Fibroblast of pulmonary artery (primary cell): ENCODE measurements at places on chromosomes 5 and 9.

- no peak for DNase-seq
Measured at GRCh38 chr5:32450952-32451351, 6.4 kb upstream of the ZFR start.

DNA sequence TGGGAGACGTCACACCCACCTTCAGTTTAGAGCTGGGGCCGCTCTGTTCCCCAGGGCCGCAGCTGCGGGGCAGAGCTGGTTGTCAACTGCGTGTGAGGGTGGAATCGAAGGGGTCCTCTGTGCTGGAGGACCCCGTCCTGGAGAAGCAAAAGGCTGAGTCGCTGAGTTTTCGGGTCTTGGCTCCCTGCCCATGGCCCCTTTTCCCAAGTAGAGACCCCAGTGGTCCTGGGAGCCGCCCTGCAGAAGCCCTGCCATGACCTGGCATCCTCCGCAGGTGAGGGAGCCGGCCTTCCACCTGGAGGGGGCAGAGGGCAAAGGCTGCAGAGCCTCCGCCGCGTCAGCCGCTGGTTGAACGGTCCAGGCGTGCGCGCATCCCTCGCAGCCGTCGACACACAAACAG, 90.4 kb upstream of the COL5A1 start:
- DNase-seq: no peak

DNA sequence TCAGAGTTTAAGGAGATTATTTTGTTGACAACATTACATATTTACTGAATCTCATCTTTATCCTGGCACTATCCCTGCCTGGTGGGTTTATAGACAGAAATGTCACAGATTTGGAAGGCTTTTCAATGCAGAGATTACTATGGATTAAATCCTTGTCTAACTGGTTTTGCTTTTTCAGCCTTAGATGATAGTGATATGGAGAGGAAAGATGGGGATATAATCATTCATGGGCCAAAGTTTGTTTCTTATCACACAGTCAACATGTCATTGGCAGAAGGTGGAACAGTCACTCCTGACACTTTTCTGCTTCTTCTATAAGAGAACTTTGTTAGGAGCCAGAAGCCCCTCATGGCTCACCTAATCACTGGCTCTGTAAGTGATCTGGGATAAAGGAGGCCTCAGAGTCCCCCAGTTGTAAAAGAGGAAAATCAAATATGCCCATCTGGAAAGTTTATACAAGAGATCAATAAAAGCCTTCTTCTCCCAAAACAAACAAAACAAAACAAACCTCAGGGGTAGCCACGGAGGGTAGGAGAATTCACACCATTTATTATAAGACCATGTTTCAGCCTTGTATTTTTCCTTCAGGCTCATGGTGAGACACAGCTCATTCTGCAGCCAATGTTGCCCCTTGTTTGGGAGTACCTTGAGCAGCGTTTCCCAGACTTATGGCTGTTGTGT, 101.2 kb downstream of the PCSK1 start:
- DNase-seq: no peak

- DNase-seq: peak; percentile 48
Measured at GRCh38 chr9:38388283-38389223, 3.9 kb upstream of the ALDH1B1 start.

DNA sequence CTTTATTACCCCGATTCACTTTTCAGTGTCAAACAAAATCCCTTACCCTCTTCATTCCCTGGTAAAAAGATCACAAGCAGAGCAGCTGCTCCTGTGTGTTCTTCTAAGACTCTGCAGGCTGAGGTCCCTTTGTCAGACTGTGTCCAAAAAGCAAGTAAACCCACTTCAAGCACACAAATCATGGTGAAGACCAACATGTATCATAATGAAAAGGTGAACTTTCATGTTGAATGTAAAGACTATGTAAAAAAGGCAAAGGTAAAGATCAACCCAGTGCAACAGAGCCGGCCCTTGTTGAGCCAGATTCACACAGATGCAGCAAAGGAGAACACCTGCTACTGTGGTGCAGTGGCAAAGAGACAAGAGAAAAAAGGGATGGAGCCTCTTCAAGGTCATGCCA, 34.5 kb downstream of the CREBRF start:
- no peak for DNase-seq

DNA sequence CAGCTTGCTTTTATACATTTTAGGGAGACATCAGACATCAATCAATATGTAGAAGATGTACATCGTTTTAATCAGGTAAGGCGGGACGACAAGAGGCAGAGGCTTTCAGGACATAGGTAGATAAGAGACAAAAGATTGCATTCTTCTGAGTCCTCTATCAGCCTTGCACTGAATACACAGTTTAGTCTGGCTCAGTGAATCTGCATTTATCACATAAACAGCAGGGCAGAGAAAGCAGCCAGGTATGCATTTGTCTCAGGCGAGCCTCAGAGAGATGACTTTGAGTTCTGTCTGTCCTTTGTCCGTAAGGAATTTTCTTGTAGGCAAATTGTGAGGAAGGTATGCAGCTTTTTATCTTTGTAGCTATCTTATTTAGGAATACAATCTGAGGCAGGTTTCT, 202.8 kb upstream of the TAS2R1 start:
- no peak for DNase-seq

DNA sequence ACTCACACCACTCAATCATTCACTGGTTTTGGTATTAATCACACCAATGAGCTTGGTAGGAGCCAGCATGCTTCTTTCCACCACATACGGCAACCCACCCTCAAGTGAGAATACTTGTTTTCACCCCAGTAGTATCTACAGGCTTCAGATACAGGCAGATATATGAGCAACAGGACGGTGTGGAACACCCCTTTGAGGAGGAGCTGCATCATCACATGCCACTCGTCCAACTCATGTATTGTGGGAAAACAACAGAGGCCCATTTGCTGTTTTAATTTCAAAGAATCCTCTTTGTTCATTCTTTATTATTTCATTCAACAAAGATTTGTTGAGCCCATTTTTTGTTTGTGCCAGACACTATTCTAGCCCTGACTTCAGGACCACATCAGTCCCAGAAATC, 46.0 kb downstream of the RORB start:
- DNase-seq: no peak

GRCh38 chr5:142686210-142686734, 382 bp upstream of the FGF1 start:
- DNase-seq: no peak

- DNase-seq: no peak
Measured at GRCh38 chr5:101687349-101687985, 608.6 kb downstream of the SLCO4C1 start.

- DNase-seq: no peak
Measured at GRCh38 chr9:109918339-109919163, 138.6 kb downstream of the PALM2AKAP2 start.

GRCh38 chr5:17148481-17148880, 69.0 kb upstream of the BASP1 start:
- no peak for DNase-seq

DNA sequence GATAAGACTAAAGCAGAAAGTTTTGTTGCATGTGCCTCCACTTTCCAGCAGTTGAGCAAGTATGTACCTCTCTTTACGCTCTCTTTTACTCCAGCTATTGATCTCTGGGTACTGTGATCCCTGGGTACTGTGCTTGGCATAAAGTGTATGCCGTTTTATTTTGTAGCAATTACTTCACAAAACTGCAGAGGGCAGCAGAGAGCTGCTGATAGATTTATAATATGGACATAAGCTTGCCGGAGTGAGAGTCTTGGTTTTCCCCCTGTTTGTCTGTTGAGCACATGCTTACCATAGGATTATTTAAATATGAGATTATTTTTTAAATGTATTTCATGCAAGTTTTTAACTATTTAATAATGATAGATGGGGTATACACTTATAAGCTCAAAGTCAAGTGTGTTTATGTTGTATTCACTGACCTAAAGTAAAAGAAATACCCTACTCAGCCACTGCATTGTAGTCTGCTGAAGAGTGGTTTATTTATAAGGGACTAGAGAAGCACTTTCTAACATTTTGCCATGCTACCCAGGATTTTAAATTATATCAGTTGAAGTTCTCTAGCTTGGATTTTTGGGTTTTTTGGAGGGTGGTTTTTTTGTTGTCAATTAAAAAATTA, 13.0 kb downstream of the TTC1 start:
- DNase-seq: peak; percentile 84

DNA sequence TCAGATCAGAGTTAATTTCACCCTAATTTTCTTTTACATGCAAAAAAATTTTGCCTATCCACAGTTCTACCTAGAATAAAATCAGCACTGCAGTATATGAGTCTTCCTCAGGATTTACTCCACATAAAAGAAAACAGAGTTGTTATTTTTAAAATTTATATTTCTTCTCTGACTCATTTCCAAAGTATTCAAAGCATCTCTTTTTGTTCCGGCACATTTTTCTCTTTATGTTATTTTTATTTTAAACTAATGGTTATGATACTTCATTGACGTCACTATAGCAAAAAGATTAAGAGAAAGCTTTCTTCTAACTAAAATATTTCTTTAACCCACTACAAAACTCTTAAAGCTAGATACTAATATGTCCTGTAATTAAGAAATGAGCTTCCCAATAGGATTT, 590.4 kb downstream of the PRELID2 start:
- DNase-seq: peak; percentile 61

- DNase-seq: peak; percentile 3
Measured at GRCh38 chr5:33968211-33969005, 16.1 kb downstream of the SLC45A2 start.

DNA sequence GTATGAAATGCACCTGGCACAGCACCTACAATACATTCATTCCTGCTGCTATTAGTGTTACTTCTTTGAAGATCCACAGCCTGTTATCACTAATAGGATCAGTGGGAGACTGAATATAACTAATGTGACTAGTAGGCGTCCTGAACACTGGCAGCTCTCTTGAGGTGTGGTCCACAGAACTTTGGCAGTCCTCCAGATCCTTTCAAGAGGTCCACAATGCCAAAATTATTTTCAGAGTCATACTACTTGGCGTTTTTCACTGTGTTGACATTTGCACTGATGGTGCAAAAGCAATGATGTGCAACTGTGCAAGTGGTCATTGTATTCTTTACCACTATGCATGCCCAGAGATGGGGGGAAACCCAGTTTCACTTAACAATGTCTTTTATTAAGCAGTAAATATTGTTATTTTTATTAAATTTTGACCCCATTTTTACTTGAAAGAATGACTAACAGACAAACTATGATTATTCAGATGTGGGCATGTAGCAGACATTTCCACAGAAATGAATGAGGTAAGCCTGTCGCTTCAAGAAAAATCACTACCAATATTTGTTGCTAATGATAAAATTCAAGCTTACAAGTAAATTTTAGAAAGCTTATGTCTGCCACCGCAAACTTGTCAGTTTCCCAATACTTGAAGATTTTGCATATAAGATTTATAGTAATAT, 48.9 kb downstream of the ADRB2 start:
- DNase-seq: peak; percentile 10

DNA sequence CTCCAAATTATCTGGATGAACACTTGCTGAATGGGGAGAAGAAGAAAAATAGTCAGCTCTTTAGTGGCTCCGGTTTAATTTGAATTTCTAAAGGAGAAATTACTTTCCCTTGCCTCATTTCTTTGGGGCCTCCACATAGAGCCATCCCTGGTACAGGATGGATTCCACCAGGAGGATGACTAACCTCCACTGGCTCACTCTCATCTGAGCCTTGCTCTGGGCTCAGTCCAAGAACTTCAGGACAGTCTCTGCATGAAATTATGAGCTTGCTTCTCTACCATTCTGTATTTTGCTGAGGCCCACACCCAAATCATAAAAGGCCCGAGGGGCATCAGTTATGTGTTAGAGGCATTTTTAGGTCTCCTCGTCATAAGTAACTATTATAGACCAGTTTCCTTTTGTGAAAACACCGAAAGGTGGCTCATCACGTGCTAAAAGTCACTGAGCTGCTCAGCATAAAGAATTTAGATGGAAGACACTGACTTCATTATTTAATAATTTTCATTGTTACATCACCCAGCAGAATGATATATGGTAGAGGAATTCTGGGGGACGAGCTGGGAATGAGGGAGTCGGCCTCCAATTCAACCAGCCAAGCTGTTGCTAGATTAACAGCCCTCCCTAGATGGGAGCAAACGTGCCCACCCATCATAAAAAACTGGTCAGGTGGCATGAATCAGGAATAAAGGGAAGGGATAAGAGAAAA, 222.1 kb downstream of the TARS1 start:
- DNase-seq: peak; percentile 21

DNA sequence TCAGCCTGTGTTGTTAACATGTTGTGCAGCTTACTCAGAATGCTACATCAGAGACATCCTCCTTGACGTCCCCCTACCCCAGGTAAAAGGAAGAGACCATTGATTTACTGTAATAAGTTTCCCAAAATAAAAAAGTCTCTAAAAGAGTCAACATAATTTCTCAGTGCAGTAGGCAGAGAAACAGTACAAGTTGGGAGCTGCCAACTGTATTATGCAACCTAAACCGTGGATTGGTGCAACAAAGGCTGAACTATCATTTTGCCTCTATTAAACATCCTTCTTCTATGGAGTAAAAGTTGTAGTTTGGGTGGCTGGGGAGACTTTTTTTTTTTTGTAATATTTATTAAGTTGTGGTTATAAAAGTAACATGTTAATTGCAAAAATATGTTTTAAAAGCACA, 208.0 kb downstream of the NR3C1 start:
- peak; percentile 74 for DNase-seq

GRCh38 chr9:35859310-35859989, 10.8 kb downstream of the OR13J1 start:
- peak; percentile 12 for DNase-seq

- DNase-seq: no peak
Measured at GRCh38 chr9:80926611-80927010, 762.7 kb downstream of the TLE1 start.

GRCh38 chr5:2748861-2749513, 2.5 kb downstream of the IRX2 start:
- no peak for DNase-seq
